Fibroblast of skin of abdomen (primary cell): ENCODE measurements at places on chromosomes 5 and 9.

DNA sequence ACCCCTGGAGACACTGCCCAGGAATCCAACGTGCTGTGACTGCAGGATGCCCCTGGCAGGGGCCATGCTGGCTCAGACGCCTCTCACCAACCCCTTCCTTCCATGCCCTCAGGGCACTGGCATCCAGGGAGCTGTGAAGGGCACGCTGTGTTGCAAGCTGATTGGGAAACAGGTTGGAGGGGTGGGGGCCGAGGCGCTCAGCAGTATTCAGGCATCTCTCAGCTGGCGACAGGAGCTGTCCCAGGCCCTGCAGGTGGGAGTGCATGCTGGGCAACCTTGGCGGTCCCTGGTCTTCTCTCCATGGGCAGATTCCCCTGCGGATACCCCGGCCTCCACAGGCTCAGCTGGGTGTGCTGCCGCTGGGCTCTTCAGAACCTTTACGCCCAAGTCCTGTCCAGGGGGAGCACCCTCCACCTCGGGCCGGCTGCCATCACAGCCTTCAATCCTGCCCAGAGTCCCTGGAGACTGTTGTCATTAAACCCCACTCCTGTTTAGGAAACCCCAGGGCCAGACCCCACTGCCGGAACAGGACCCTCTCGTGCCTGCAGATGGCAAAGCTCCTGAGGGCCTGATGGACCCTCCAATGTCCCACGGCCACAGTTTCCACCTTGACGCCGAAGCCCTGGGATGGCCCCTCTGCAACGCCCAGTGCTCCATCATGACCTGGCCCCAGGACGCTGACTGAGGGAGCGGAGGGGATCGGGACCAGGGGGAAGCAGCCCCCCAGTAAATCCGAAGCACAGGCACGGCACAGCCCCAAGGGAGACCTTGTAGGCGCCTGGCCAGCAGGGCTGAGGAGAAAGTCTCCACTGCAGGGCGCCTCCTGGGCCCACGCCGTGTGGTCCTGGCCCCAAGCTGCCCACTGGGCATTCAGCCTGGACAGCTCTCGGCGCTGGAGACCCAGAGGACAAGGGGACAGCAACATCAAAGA, 9.3 kb downstream of the TPPP start:
- no peak for DNase-seq

- no peak for DNase-seq
These were observed 15.0 kb downstream of the S1PR3 start for GRCh38 chr9:89006267-89006666.

DNA sequence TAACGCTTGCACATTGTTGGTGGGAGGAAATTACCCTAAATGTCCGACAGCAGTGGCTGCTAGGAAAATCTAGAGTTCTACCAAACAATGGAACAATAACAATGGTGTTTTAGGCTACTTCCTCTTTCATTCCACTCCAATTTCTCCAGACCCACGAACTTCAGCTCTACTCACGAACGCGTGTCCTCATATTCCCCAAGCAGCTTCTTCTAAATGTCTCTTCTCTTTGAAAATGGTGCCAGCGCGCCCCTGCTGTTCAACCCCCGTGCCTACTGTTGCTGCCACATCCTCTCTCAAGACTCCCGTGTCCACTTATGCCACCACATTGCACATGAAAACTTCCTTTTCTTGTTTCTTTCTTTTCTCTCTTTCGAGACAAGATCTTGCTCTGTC, 25.6 kb downstream of the OR2V2 start:
- DNase-seq: no peak

GRCh38 chr5:85077581-85077980, 692.9 kb upstream of the EDIL3 start:
- DNase-seq: no peak

- no peak for DNase-seq
These were observed 118.9 kb downstream of the LHX2 start for GRCh38 chr9:124130277-124131075.

GRCh38 chr5:180090098-180090768, 18.7 kb upstream of the RNF130 start:
- DNase-seq: peak; percentile 79

GRCh38 chr9:2817999-2818803, 25.7 kb downstream of the PUM3 start:
- DNase-seq: peak; percentile 32
